Stimulated activated CD8-positive, alpha-beta memory T cell treated with anti-CD3 and anti-CD28 coated beads, Interleukin-15, amount 100 ng/mL, for 24 hours (primary cell): ENCODE measurements at places on chromosomes 3 and 15.

DNA sequence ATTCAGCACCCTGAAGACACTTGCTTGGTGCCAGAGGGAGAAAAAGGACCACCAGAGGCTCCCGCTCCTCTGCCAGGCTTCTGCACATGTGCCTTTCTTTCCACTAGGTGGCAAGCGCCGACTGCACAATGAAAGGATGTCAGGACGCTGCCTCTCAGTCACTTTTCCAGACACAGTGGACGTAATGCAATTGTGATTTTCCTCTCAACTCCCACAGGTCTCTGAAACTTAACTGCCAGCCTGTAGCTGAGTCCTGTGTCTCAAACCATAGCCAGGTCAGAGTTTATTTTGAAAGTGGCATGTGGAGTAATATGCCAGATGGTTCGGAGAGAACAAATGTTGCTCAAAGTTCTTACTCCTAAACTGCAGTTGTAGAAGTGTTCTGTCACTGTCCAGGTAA lies 162.9 kb downstream of the ITPR1 start:
- DNase-seq, result no peak

DNA sequence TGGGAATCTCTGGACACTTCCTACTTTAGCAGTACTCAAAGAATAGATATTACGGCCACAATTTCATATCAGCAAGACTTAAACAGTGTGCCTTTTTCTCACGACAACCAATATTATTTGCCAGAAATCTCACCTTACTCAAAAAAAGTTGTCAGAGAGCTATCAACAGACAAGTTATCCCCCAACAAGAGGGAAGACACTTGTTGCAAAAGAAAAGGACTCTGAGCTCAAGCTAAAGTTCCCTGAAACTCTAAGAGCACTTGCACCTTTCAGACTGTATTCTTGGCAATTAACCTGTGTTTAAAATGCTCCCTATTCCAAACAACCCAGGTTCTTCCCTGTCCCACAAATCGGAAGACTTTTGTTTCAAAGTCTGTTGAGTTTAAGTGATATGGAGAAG lies 4.5 kb downstream of the LRIG1 start:
- DNase-seq, result no peak

DNA sequence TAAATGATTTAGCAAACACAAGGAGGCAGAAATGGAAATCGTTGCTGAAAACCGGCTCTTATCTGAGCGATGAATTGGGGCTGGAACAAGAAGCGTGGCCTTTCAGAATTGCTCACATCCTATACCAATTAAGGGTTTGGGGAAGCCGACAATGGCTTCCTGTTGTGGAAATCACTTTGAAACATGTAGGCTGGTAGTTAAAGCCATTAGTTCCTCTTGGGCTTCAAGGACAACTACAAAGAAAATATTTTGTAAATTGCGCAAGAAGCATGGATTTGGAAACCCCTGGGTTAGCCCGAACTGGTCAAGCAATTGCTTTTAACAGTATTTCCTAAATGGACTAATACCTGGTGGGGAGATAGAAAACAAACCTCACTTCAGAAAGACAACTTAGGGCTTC lies 182.4 kb downstream of the ADAMTS9 start:
- DNase-seq, result no peak

- DNase-seq, result no peak
Measured at GRCh38 chr3:192366916-192367315, 360.4 kb downstream of the FGF12 start.

DNA sequence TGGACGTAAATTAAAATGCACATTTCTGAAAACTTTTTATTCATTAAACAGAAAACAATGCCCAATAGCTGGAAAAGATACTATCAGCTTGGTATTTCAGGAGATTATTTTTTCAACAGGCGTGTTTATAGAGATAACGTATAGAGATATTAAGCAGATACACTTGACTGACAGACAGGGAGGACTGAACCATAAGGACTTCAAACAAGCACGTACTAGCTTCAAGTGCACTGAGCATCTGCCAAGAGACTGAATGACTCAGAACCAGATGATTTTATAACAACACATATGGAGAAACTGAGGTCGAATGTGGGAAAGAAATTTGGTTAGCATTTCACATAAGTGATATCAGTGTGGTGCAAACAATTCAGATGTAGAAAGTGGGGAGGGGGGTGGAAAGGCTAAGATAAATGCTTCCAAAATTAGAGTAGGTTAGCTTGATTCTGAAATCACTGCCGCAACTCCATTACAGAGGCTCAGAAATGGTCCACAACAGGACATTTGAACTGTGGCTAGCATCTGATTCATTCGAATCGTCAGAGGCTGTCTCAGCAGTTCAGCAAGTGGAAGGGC lies 103.5 kb downstream of the SEMA6D start:
- DNase-seq, result no peak

DNA sequence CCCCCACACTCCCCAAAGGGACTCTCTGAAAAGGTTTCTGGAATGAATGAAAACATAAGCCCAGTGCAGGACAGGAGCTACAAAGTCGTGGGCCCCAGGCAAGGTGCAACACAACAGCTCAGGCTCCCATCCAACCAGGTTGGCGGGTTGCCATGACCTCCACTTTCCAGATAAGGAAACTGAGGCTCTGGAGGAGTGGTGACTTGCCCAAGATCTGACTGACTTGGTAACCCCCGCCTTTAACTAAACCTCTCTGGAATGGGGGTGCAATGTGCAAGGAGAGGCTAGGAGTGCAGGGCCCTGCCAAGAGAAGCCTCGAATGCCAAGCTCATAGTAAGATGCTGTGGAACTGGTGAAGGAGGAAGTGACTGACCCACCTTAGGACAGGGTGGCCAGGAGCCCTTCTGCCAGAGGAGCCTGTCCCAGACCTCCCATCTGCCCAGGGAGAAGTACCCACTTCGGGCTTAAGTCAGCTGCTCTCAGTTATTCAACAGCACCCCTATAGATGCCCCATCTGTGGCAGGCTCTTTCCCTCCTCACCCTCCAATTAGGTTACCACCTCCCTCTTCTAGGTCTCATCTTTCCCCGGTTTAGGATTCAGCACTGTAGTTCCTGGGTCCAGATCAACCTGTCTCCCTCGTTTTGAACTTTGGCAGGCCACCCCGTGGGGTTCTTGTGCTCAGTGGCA lies 553 bp upstream of the TNNC1 start:
- DNase-seq, result no peak

DNA sequence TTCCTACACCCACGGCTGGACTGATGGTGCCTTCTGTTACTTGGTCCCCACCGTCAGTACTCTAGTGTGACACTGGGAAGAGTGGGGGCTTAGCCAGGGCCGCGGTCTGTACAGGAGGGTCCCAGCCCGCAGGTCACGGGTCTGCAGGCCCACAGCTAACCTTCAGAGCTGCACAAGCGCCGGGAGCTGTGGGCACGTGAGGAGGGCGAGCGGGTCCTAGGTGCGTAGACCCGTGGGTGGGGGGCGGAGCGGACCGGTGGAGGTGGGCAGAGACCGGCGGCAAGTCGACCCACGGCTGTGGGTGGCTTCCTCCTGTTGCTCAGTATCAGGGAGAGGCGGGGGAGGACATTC lies 1.2 kb downstream of the TNFAIP8L3 start:
- no peak for DNase-seq

DNA sequence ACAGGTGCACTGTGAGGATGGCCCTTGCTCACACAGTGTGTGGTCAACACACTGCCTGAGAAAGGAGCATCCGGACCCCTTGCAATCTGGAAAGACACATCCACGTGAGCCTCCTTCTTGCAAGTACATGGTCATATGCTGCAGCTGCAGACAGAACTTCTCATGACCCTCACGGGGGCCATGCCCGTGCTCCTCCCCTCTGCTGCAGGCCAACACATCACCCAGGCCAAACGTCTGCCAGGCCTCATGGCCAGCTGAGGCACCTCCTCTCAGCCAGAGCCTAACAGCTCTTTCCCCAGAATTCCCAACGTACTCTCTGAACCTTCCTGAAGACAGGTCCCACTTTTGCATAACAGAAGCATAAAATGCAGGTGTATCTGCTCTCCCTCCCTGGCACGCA lies 25.3 kb downstream of the SLC41A3 start:
- DNase-seq, result no peak
